HepG2 (cell line): ENCODE measurements at places on chromosomes 6 and 20.

DNA sequence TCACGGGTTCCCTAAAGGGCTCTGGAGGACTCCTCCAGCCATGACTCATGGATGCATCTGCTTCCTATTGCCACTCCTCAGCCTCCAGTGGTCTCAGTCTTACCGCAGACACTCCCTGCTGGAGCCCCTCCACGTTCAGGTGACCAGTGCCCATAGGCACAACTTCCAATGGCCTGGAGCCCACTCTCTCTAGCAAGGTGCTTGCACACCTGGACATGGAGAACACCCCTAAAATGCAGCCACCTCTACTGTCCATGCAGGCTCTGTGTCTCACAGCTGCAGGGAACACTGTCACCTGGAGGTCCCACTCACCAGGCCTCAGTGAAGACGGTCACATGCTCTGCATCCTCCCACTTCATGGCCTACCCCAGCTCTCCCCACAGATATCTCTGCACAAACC lies 36.0 kb downstream of the HUS1B start:
- no peak overlapping the region for H3K4me3 ChIP-seq
- H3K27me3 ChIP-seq = no peaks in the 10 kb centered on the region
- H3K36me3 ChIP-seq = peaks cover 10% of the 10 kb centered on the region; the same call in 2 of the 3 replicates
- no peaks in the 10 kb centered on the region for H3K4me1 ChIP-seq
- no peak overlapping the region for H3K27ac ChIP-seq
- DNase-seq = no peak

DNA sequence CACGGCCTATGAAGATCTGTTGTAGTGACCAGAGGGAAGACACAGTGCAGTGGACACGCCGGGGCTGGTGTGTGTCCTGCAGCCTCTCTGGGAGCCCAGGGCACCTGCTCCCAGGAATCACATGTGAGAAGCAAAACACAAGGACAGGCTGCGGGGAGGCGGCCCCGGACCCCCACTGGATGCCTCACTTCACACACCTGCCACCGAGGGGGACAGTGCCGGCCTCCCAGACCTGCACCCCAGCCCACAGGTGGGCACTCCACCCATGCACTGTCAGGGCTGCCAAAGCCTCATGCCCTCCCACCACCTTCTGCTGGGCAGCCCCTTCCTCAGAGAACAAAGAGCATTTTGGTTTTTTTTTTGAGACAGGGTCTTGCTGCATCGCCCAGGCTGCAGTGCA lies 27.4 kb downstream of the FRMD1 start:
- H3K36me3 ChIP-seq = no peaks in the 10 kb centered on the region
- H3K4me3 ChIP-seq = no peak overlapping the region
- no peak for DNase-seq
- H3K27ac ChIP-seq = no peak overlapping the region
- no peaks in the 10 kb centered on the region for H3K4me1 ChIP-seq

- no peak overlapping the region for H3K4me3 ChIP-seq
- H3K36me3 ChIP-seq = no peaks in the 10 kb centered on the region
- peaks cover 17% of the 10 kb centered on the region; the same call in 1 of the 2 replicates for H3K27me3 ChIP-seq
- DNase-seq = no peak
- H3K4me1 ChIP-seq = peaks cover 8% of the 10 kb centered on the region
- H3K27ac ChIP-seq = no peak overlapping the region
These were observed 93.1 kb downstream of the PRND start for GRCh38 chr20:4814696-4815252.

DNA sequence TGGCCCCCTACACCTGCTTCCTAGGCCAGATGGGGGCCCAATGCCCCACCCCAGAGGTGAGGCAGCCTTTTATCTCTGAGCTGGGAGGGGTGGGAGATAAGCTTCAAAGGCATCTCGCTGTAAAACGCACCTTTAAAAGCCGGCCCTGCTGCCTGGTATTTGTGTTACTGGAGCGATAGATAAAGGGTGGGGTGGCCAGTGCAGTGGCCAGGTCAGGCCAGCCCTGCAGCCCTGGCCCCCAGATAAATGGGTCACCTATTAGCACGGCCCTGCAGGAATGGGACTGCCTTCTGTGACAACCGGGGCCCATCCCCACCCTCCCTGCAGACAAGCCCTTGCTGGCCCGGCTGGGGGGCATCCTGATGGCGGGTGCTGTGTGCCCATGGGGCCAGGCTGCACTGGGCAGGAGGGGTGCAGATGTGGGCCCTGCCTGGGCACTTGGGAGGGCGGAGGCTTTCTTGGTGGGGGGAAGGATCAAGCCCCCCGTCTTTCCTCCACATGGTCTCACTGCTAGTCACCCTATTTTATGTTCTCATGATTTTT lies 3.0 kb upstream of the RBBP8NL start:
- no peaks in the 10 kb centered on the region for H3K36me3 ChIP-seq
- no peak overlapping the region for H3K4me3 ChIP-seq
- peak; percentile 62 for DNase-seq
- peaks cover 42% of the 10 kb centered on the region for H3K4me1 ChIP-seq
- H3K27me3 ChIP-seq = peaks cover 22% of the 10 kb centered on the region

DNA sequence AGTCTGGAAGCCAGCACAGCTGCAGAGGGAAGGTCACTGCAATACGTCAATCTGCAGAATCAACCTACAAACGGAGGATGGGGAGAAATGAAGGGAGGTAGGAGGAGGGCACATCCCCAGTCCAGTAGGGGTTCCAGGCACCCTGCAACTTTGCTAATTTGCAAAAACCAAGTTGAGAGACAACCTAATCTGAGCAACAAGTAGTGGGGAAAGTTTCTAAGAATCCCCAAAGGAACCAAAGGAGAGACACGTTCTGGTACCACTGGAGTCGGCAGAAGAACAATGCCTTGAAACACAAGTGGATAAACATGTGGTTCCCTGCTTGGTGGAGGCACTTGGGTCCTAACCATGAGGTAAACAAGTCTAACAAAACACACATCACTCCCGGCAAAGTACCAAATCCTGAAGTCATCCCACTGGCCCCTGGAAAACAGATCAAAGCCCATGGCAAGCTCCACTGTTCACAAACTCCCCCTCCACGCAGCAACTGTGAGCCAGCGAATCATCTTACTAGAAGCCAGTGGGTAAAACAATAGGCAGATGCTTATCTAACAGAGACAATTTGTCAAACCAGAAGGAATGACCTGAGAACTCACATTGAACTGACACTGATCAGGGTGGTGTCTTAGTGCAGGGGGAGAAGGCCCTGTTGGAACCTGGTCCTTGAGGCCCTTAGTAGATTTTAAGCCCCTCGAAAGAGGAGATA lies 4.7 kb downstream of the MRPS18A start:
- H3K27ac ChIP-seq = no peak overlapping the region
- no peak for DNase-seq
- peaks cover 68% of the 10 kb centered on the region for H3K36me3 ChIP-seq
- no peaks in the 10 kb centered on the region; the same call in 2 of the 3 replicates for H3K27me3 ChIP-seq
- H3K4me1 ChIP-seq = peaks cover 43% of the 10 kb centered on the region

- no peak overlapping the region for H3K4me3 ChIP-seq
- H3K4me1 ChIP-seq = no peaks in the 10 kb centered on the region
- DNase-seq = no peak
- no peaks in the 10 kb centered on the region for H3K36me3 ChIP-seq
These were observed 32.0 kb upstream of the CD93 start for GRCh38 chr20:23118144-23118543.
